ENCODE measurements at places on chromosomes 5 and 9. TPM values are rescaled to one million over a fixed set of nuclear protein-coding genes. Genes with fewer than 3 reads are reported as not detected.

IFNA21 gene
- total RNA-seq = not detected

ZNG1F gene
- 1.2 TPM for total RNA-seq

SPINK7 gene
- total RNA-seq = not detected

LECT2 gene
- total RNA-seq = not detected

CDC20B gene
- not detected for total RNA-seq
